Stimulated activated CD8-positive, alpha-beta memory T cell treated with anti-CD3 and anti-CD28 coated beads, Interleukin-7, amount 100 ng/mL, for 24 hours (primary cell): ENCODE measurements at places on chromosomes 11 and 22.

DNA sequence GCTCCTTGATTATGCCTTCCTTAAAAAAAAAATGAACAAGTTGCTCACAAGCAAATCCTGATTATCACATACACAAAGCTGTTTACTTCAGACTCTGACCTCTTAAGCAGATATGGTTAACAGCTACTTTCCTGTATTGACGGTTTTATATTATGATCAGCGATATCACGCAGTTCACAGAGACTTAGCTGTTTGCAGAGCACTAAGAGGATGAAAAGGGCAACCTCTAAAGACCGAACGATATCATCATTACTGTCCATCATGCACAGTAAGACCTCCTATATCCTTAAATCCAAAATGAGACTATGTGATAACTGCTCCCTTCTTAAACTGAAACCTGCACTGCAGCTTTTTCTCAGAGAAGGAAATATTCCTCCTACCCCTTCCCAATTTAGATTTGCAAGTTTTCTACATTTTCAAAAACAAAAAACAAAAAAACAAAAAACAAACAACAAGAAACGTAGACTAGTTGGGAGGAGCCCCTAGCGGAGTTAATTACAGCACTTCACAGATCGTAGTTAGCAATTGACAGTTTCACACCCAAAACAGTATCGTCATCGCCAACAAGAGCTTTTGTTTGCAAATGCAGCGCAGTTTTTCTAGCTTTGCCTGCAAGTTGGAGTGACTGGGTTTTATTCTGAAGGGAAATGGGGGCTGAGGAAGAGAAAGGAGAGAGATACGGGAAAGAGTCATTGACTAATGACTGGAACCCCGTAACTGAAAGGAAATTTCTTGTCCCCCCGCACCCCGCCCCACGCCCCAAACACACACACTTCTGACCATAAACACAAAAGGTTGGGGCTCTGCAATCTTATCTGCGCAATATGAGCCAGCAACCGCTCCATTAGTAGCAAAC is 1.2 kb downstream of the DDX6 start:
- DNase-seq, result no peak

GRCh38 chr11:10164621-10165020 is 129.4 kb downstream of the SBF2 start:
- no peak for DNase-seq

GRCh38 chr11:134574947-134575346 is 162.9 kb upstream of the B3GAT1 start:
- DNase-seq, result no peak

- DNase-seq, result no peak
Measured at GRCh38 chr22:48224332-48224731, 1461.9 kb downstream of the TBC1D22A start.

- DNase-seq, result no peak
Measured at GRCh38 chr11:118319337-118319707, 14.8 kb downstream of the CD3E start.

GRCh38 chr11:128473636-128474035 is 113.7 kb downstream of the ETS1 start:
- no peak for DNase-seq
